ENCODE measurements at places on chromosomes 2 and 18.
A peak's percentile ranks its signal among the peaks of the same experiment; 100 is the strongest.

DNA sequence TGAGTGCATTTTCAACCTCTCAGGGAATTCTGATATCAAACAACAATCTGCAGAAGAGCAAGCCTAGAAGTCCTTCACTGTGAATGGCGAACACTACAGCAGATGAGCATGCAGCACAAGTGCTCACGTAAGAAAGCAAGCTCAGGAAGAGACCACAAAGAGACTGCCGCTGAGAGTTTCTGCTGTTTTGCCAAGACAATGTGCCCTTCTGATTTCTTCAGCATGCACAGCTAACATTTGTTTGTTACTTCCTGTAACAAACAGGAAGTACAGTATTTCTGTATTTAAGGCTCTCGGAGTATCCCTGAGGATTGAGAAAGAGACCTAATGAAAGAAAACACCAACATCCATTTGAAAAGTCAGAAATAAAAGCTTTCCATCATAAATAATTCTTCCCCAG lies 45.9 kb downstream of the MBOAT2 start:
- no peak for DNase-seq

DNA sequence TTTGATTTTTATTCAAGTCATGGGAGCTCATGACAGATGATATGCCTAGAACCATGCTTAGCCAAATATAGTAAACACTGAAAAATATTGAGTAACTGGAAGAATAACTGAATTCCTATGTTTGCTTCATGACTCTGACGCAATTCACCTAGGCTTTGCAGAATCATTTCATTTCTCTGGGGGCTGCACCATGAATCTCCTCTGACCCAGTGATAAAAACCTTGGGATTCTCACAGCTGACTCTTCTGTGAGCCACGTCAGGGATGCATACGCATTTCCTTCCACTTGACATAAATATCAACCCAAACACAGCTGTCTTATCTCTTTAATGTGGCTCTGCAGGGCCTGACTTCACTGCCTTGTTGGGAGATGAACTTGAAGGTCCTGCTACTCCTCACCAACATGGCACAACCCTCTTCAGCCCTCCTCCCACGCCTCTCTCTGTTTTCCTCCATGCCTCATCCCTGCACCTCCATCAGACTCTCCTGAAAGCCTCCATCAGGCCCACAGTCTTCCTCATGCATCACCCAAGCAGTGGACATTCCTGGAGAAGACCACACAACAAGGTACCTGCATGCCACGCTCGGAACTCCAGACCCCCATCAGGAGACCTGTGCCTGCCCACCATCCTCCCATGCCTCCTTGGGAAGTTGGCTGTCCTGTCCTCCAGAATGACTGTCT lies 29.8 kb downstream of the COL6A3 start:
- no peak for DNase-seq

DNA sequence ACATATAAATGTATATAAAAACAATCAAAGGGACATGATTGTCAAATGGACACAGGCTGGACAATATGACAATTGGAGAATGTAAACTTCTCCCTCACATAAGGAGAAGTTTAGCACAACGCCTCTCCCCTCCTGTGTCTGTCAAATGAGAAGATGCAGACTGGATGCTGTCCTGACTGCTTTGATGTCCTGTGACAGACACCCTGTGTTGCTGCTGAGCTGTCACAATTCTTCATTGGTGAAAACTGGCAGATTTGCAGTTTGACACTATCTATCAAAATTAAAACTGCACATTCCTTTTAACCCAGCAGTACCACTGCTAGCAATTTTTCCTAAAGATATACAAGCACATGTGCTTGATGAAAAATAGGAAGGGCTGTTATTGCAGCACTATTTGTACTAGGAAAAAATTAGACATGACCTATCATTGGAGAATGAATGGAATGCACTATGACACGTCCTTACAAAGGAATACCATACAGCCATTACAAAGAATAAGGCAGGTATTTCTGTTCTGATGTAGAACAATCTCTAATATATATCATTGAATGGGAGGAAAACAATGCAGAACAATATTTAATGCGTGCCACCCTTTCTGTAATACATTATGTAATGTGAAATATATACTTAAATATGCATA lies 12.4 kb downstream of the DPYSL5 start:
- no peak for DNase-seq

DNA sequence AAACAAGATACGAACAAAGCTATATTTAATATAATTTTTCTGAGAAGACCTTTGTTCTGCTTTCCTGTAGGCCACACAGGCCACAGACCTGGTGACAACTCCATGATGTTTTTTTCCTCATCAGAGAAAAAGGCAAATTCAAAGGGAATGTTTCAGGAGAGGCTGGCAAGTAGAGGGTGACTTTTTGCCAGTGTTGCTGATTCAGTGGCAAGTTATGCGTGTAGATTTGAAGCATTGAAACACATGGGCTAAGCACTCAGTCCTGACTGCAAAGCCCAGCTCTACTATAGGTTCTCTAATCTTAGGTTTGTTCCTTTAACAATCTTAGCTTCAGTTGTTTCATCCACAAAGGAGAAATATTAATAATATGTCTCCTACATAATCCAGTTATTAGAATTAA lies 499.8 kb downstream of the SUCLG1 start:
- DNase-seq: no peak

DNA sequence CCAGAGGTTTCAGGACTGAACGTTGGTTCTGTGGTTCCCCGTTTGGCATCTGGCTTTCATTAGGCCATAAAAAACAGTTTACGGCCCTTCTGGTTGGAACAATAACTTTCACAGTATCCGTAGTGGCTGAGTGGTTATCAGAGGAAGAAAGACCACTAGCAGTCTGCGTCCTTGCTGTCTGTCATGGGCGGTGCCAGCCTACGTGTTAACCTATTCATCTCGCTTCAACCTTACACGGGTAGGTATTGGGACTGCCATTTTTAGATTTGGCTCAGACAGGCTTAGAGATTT lies 42.6 kb upstream of the ROCK2 start:
- no peak for DNase-seq

DNA sequence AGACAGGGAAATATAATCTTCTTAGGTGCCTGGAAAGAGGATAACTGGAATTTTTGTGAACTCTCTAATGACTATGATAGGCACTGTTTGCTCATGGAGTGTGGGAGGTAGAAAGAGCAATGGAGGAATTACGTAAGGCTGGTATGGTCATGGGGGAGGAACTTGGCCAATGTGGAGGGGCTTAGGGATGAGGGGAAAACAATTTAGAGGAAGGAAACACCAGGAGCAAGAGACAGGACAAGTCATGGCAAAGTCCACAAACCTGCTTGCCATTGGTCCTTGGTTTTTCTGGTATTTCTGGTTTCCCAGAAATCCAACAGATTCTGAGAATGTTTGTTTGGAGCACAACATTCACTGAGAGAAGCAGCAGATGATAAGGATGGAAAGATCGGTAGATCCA lies 274.2 kb downstream of the DYSF start:
- no peak for DNase-seq

DNA sequence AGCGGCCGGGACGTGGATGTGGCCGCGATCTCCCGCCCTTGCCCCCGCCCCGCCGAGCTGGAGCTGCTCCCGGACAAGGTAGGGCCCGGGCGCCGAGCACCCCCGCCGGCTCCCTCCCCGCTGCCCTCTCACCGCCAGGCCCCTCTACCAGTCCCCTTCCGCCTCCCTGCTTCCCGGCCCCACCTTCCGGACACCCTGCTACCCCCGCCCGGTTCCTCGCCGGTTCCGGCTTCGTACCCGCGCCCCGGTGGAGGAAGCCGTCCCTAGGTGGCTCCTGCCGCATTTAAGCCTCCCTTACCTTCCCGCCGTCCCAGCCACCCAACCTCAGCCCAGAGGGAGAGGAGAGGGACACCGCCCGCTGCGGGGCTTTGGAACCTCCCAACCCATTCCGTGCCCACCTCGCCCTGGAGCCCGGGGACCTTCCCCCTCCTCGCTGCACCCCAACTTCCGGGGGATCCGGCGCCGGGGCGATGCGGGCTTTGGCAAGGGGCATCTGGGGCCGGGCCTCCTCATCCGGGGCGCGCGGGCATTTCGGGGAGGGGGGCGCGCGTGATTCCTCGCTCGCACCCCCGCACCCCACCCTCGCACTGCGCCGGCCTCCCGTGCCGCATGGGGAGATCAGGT lies 475 bp downstream of the B3GNT2 start:
- peak; percentile 26 for DNase-seq

DNA sequence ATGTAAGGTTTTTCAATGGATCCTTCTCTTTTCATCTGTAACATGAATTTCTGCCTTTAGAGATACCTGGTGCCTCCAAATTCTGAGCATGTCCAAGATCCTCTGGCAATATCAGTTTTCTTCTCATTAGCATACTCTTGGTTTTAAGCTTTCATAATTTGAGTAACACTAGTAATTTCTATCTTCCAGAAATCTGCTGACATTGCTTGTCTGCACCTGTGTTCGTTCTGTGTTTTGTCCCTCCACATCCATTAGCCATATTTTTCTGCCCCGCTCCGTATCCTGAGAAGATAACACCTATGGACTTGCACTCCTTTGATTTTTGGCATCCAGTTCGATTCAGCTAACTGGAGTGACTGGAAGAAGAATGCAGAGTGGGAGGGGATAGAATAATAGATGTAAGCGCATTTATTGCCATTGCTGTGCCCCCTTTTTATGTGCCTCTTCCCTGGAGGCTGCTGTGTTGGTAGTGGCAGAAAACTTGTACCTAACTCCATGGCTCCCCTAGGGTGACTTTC lies 32.3 kb upstream of the ITSN2 start:
- DNase-seq: no peak

GRCh38 chr2:183927406-183928325 lies 670.7 kb upstream of the ZNF804A start:
- no peak for DNase-seq

- DNase-seq: no peak
Observed at GRCh38 chr18:50839996-50840395, 20.2 kb upstream of the MRO start.

DNA sequence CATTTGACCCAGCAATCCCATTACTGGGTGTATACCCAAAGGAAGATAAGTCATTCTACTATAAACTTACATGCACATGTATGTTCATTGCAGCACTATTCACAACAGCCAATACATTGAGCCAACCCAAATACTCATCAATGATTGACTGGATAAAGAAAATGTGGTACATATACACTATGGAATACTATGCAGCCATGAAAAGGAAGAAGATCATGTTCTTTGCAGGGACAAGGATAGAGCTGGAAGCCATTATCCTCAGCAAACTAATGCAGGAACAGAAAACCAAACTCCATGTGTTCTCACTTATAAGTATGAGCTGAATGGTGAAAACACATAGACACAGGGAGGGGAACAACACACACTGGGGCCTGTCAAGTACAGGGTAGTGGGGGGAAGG lies 226.7 kb upstream of the HNMT start:
- no peak for DNase-seq

DNA sequence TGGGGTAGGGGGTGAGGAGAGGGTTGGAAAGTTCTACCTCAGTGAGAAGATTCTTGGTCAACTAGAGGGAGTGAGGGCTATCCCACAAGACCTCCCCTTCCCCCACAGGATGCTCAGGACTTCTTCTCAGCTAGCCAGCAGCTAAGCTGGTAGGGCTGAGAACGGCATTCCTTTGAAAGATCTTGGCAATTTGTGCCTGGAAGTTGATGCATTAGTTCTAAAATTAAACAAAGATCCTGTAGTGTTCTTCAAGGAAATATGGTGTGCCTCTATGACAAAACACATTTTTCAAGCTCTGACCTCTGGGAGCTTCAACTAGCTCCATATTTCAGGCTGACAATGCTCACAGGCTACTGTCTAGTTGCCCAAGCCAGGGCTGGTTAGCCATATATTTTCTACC lies 2.3 kb downstream of the LYPD1 start:
- DNase-seq: no peak

DNA sequence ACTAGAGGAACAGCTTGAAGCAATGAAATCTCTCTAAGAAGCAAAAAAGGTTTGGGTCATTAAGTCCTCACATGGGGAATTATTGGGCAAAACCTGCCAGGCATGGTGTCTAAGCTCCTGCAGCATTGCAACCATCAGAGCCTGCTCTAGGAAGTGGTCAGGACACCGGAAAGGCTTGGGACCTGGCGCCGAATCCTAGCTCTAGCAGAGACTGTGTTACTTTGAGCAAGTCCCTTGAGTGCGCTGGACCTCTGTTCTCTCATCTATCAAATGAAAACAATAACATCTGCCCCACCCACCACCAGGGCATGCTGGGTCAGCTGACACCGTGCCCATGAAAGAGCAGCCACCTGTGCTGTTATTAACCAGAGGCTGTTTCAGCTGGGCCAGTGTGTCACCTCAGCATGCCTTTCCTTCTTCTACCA lies 6.3 kb downstream of the TMEM127 start:
- DNase-seq: peak; percentile 85

DNA sequence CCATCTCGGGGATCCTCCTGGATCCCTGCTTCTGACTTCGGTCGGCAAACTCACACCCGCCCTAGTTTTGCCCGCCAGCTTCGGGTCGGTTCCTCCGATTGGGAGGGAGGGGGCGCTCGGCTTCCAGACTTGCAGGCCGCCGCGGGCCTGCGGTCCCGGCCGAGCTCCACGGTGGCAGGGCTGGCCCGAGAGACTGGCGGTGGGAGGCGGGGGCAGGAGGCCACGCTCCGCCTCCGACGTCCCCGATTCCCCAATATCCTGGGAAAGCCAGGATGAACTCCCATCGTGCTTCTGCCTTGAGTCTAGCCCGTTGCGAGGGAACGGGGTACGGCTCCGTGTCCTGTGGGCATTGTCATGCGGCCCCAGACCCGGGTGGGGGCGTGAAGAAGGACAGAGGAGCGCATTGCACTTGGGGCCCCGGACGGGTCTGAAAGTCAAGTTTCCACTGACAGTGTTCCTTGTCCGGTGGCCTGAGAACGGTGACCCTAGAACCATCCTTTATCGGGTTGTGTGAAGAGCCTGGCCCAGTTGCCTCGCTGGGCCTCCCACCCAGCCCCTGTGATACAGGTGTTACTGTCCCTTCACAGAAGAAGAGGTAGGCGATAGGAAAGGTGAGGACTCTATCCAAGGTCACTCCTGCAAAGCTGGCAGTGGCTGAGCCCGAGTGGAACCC lies 2.4 kb upstream of the INHBB start:
- peak; percentile 71 for DNase-seq

GRCh38 chr2:26730549-26731344 lies 33.3 kb upstream of the SLC35F6 start:
- DNase-seq: no peak

- DNase-seq: no peak
Observed at GRCh38 chr2:158809816-158810215, 14.7 kb downstream of the DAPL1 start.

- no peak for DNase-seq
Observed at GRCh38 chr18:76995896-76996295, 136.7 kb downstream of the MBP start.

DNA sequence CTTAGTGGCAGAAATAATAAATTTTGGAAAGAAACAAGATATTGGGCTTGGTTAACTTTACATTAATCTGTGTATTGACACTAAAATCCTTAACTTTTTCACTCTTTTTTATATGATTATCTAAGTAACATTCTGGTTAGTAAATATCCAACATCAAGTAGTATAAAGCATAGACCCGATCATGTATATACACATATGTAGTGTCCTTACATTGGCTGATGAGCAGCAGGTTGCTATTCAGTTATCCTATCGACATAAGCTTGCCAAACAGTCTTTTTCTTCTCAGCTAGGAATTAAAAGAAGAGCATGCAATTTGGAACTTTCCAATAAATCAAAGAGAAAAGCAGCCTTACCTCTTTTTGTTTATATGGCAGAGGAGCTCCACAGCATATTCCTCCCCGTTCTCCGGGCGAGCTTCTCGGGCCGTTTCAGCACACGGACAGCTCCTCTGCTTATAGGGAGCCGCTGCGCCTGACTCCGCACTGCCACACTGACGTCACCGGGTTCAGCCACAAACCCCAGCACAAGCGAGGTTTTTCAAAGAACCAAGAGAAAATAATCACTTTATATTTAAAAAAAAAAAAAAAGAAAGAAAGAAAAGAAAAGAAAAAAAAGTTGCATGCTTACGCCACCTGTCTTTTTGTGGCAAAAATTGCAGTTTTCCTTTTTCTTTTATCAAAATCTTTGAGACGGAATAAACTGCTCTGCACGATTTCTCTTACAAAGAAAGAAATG lies at the start of gene SCG2:
SCG2 (minus strand) TSS at position 430 of the 735 bp plus-strand sequence. CDS start 3,079 bp downstream, outside the sequence.
- peak; percentile 64 for DNase-seq
